CD4-positive, alpha-beta memory T cell (primary cell): ENCODE measurements at places on chromosomes 1 and 21. TPM values are rescaled to one million over a fixed set of nuclear protein-coding genes. Genes with fewer than 3 reads are reported as not detected.
A peak's percentile ranks its signal among the peaks of the same experiment; 100 is the strongest.

- H3K4me3 ChIP-seq: no peak overlapping the region
- H3K4me1 ChIP-seq: no peaks in the 10 kb centered on the region
- no peak overlapping the region for H3K27ac ChIP-seq
- no peaks in the 10 kb centered on the region for H3K36me3 ChIP-seq
- no peaks in the 10 kb centered on the region for H3K27me3 ChIP-seq
Observed at GRCh38 chr21:39537571-39537970, 75.2 kb upstream of the B3GALT5 start.

DNA sequence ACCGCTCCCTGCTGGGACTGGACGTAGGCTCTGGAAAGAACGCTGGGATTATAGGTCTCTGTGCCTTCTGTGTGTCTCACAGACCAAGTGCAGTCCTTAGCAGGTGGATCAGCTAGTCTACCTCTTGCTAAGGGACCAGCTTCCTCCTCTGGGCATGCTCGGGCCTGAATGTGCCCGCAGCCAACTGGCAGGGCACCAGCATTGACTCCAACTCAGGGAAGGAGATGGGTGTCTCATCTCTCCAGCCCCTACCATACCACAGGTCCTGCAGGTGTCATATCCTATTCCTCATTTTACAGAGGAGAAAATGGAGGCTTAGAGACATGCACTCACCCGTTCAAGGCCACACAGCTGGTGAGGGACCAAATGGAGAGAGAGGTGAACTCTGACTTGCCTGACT, 340.2 kb downstream of the PTPRU start:
- no peak overlapping the region for H3K27ac ChIP-seq
- no peaks in the 10 kb centered on the region for H3K4me1 ChIP-seq
- H3K27me3 ChIP-seq: no peaks in the 10 kb centered on the region
- no peaks in the 10 kb centered on the region for H3K36me3 ChIP-seq
- no peak for DNase-seq
- no peak overlapping the region for H3K4me3 ChIP-seq

DNA sequence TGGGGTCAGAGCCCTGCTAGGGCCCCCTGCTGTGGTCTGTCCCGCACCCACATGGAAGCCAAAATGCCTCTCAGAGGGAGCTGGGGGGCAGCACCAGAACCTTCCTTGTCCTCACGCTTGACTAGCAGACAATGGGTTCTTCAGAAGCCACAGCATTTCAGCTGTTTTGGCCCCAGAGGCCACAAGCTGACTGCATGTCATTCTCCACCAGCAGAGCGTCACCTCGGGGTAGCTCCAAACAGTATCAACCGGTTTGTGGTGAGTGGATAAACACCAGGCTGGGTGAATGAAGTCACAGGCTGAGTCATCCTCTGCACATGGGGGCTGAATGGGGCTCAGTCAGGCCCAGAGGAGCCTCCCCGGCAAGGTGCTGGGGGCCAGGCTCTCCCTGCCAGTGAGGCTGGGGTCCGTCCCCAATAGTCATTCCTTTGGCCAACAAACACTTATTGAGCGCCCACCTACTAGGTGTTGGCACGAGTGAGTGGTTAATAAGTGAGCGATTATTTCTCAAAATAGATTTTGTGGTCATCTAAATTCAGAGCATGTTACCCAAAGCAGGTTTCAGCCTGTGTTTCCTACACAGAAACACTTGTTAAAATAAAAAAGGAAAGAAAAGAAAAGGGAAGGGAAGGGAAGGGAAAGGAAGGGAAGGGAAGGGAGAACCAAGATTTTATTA, 9.1 kb downstream of the OLIG1 start:
- no peak overlapping the region for H3K27ac ChIP-seq
- no peaks in the 10 kb centered on the region for H3K4me1 ChIP-seq
- H3K4me3 ChIP-seq: no peak overlapping the region
- H3K36me3 ChIP-seq: no peaks in the 10 kb centered on the region
- peaks cover 6% of the 10 kb centered on the region for H3K27me3 ChIP-seq
- DNase-seq: no peak

DNA sequence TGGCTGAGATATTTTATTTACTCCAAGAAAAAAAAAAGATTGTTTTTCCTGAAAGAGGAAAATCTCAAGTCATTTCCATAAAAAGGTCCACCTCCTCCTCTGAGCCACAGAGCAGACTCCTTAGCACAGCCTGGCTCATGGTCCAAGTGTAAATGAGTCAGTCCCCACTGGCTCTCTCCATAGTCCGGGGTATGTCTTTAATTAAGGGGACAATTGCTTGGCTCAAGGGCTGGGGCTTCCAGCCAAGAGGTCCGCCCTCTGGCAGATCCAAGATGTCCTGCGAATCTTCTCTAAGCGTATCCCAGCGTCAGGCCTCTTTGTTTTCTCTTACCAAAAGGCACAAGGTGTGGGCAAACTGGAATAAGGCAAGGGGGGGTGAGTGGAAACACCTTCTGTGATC, 33.3 kb downstream of the FOXD2 start:
- no peaks in the 10 kb centered on the region for H3K36me3 ChIP-seq
- H3K27ac ChIP-seq: no peak overlapping the region
- no peak overlapping the region for H3K4me3 ChIP-seq
- H3K4me1 ChIP-seq: no peaks in the 10 kb centered on the region
- DNase-seq: no peak

DNA sequence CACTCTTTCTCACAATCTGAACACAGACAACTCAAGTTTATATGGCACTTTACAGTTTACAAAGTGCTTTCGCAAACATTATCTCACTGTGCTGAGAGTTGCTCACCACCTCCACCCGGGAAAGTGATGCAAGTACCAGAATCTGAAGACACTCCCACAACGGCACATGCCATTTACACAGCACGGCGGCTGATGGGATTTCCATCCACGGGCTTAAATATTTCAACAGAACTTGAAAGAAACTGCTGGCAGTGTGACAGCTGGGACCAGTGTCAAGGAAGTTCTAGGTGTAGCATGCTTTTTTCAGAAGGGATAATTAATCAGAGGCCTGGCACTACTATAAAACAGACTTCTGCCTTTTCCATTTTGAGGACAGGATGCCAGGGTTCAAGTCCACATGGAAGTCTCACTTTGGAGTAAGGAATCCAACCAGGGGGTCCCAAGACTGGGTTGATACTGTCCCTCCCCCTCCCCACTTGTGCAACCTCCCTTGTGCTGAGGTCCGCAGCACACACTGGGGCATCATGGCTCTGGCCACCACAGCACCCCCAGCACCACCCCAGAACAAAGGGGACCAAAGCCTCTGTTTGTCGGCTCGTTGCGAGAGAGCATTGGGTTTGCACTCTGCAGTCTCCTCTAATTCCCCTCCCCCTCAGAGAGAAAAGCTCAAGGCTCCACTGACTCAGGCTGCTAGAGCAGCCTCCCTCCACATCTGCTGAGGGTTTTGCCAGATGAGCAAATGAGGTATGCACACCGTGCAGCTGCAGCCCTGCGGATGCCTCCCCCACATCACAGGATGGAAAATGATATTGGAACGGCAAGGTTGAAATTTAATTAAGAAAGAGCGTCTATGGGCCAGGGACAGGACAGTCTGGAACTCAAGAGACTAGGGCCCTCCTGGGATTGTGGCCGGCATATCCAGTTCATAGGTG, 154.9 kb downstream of the TGFBR3 start:
- no peaks in the 10 kb centered on the region for H3K27me3 ChIP-seq
- peak; percentile 8 for DNase-seq
- H3K36me3 ChIP-seq: peaks cover 14% of the 10 kb centered on the region
- H3K4me3 ChIP-seq: peak overlapping the region; percentile 6

- no peaks in the 10 kb centered on the region for H3K4me1 ChIP-seq
- no peak overlapping the region for H3K27ac ChIP-seq
- H3K27me3 ChIP-seq: no peaks in the 10 kb centered on the region
Observed at GRCh38 chr1:229579059-229579673, 20.7 kb upstream of the ABCB10 start.

- no peak overlapping the region for H3K4me3 ChIP-seq
- no peaks in the 10 kb centered on the region for H3K36me3 ChIP-seq
- no peaks in the 10 kb centered on the region for H3K27me3 ChIP-seq
- H3K4me1 ChIP-seq: no peaks in the 10 kb centered on the region
Observed at GRCh38 chr1:56409112-56409691, 170.2 kb downstream of the PLPP3 start.

Gene ERICH3
- not detected for polyA plus RNA-seq

Gene PCP4
- not detected for polyA plus RNA-seq

Gene CNTN2
- not detected for polyA plus RNA-seq

Gene C1orf122
- polyA plus RNA-seq: 28.9 TPM
